ENCODE measurements at places on chromosomes 6 and 20. TPM values are rescaled to one million over a fixed set of nuclear protein-coding genes. Genes with fewer than 3 reads are reported as not detected.

Gene ADGRF4
- not detected for total RNA-seq

Gene TGM3
- total RNA-seq, result not detected

Gene RFX6
- not detected for total RNA-seq

Gene SAPCD1
- total RNA-seq, result 8.0 TPM

Gene SLC24A3
- total RNA-seq, result 1.8 TPM

Gene HRH3
- not detected for total RNA-seq

Gene CALHM6
- total RNA-seq, result 4.2 TPM

Gene BNIP5
- total RNA-seq, result not detected

Gene HLA-DQA2
- not detected for total RNA-seq

Gene SLC17A2
- not detected for total RNA-seq

Gene MCCD1
- not detected for total RNA-seq

Gene HLA-F
- 14.8 TPM for total RNA-seq

Gene XPO5
- total RNA-seq, result 19.9 TPM

Gene TINAG
- total RNA-seq, result not detected

Gene HLA-DRA
- total RNA-seq, result 0.11 TPM

Gene HEY2
- total RNA-seq, result under 0.01 TPM

Gene RAB44
- total RNA-seq, result not detected

Gene PRPH2
- 0.87 TPM for total RNA-seq

Gene CST5
- not detected for total RNA-seq

Gene SSTR4
- total RNA-seq, result not detected

Gene SGK1
- total RNA-seq, result 422 TPM

Gene OPRM1
- total RNA-seq, result not detected

Gene PAX1
- not detected for total RNA-seq

Gene ZSCAN9
- total RNA-seq, result 8.5 TPM

Gene TREML4
- total RNA-seq, result not detected

Gene SLC22A2
- total RNA-seq, result not detected

Gene USP49
- total RNA-seq, result 1.4 TPM

Gene NKX2-4
- not detected for total RNA-seq

Gene DHX16
- 29.4 TPM for total RNA-seq

Gene SMLR1
- not detected for total RNA-seq

Gene SLA2
- total RNA-seq, result not detected

Gene PLCB4
- 4.8 TPM for total RNA-seq

Gene TPX2
- total RNA-seq, result 6.3 TPM

Gene PGBD1
- 5.8 TPM for total RNA-seq

Gene BPI
- total RNA-seq, result not detected

Gene ADAM33
- 0.09 TPM for total RNA-seq

Gene KCNQ5
- under 0.01 TPM for total RNA-seq

Gene RNF144B
- 7.7 TPM for total RNA-seq

Gene FAXC
- 0.65 TPM for total RNA-seq

Gene SPATS1
- not detected for total RNA-seq

Gene TNFRSF6B
- 1.8 TPM for total RNA-seq

All from dermis lymphatic vessel endothelial cell (primary cell).